ENCODE measurements at places on chromosomes 1 and 21.
A peak's percentile ranks its signal among the peaks of the same experiment; 100 is the strongest.

DNA sequence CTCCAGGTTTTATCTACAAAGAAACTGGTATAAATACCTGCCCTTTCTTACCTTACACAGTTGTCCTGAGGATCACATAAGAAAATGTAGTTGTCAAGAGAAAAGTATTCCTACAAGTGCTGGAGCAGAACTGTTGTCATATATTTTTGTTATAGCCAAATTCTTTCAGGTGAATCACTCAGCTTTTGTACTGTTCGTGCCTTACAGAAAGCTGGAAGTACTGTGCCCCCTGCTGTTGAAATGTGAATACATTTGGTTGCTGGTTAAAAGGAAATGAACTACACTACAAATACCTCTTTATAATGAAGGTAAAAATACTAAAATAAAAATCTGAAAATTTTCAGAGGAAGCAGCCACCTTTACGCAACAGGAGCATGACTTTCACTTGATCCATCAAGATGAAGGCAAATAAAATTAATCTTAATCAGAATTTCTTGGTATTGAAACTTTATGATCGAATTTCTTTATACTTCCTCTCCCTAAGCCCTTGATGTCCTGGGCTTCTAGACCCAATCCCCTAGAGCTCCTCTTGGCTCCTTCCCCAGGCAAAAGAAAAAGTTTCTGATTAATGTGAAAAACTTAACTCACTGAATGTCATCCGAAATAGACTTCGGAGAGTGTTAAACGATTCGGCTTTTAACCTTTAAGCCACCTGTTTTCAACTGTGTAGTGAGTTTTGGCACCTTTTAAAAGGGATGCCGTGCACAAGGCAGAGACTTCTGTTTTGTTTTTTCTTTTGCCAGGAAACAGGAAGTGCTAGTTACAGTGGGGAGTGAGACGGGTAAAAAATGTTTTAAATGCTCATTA lies 12.5 kb downstream of the CHML start:
- peak; percentile 51 for DNase-seq

- DNase-seq: no peak
These were observed 32.0 kb upstream of the TLR5 start for GRCh38 chr1:223175032-223175431.

DNA sequence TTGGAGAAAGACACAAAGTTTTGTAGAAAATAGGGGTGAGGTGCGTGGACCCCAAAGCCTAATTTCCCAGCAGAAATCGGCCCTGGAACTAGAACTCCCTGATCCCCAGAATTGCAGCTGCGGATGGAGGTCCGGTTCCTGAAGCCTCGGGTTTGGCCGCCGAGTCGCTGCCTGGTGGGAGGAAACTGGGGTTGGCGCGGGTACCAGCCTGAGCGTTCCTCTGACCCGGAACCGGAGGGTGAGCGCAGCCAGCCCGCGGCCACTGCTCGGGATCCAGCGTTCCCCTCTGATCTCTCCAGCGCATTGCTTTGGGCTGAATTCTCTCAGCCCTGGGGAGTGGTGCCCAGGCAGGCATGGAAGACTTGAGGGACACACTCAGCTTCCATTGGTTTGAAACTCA lies 1.6 kb downstream of the ST6GALNAC5 start:
- DNase-seq: no peak

- no peak for DNase-seq
These were observed at the start of gene S1PR1 for GRCh38 chr1:101236516-101237228. S1PR1 (plus strand) TSS chr1:101237019; CDS start chr1:101238985, 1,966 bp downstream.

GRCh38 chr1:7847599-7847998 lies 5.3 kb downstream of the UTS2 start:
- no peak for DNase-seq

GRCh38 chr1:160032165-160032820 lies 503 bp upstream of the PIGM start:
- DNase-seq: peak; percentile 26
